Stimulated activated CD4-positive, alpha-beta T cell treated with anti-CD3 and anti-CD28 coated beads, Interleukin-4, amount 100 ng/mL, for 1 hour (primary cell): ENCODE measurements at places on chromosomes 7 and 10.

- no peak for DNase-seq
Measured at GRCh38 chr7:140217750-140218501, 41.1 kb upstream of the KDM7A start.

DNA sequence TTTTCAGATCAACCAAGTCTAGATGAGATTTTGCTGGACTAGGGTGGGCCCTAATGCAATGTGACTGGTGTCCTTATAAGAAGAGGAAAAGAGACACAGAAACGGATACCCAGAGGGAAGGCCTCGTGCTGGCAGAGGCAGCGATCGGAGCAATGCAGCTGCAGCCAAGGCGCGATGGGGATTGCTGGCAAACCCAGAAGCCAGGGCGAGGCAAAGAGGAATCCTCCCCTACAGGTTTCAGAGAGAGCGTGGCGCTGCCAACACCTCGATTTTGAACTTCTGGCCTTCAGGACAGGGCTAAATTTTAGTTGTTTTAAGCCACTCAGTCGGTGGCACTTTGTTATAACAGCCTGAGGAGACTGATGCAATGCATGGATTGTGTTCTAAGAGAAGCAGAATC lies 157.1 kb upstream of the RHEB start:
- no peak for DNase-seq

DNA sequence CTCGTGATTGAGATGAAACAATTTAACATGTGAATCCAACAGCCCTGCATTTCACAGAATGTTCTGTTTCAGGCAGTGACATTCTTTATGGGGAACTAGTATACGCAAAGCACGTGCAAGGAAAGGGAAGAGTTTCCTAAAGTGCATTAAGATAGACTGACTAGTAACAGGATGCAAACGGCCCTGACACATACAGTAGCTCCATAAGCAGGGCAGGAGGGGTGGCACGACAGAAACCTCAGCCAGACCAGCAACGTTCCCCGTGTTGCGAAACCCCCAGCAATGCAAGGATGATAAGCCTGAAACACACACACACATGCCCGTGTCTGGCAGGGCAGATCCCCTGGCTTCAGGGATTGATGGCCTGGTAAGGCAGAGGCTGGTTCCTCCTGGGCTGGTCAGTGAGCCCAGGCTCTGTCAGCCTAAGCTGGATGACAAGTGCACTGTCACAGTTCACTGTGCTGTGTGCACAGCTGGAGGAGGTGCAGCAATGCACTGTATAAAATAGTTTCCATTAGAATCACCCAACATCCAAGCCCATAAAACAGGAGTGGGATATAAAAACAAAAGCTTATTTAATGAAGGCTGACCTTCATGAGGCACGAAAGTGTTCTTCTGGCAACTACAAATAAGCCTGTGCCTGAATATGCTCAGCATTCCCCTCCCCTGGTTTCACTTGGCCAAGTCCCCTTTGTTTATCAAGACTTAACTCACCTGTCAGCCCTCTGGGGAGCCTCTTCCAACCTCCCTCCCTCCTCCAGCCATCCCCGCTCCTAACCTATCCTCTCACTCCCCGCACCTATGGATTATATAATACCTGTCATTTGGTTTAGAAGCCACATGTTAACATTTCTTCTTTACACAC lies 88.8 kb downstream of the GSAP start:
- DNase-seq: no peak

GRCh38 chr7:140209866-140210609 lies 33.3 kb upstream of the KDM7A start:
- DNase-seq: peak; percentile 54

DNA sequence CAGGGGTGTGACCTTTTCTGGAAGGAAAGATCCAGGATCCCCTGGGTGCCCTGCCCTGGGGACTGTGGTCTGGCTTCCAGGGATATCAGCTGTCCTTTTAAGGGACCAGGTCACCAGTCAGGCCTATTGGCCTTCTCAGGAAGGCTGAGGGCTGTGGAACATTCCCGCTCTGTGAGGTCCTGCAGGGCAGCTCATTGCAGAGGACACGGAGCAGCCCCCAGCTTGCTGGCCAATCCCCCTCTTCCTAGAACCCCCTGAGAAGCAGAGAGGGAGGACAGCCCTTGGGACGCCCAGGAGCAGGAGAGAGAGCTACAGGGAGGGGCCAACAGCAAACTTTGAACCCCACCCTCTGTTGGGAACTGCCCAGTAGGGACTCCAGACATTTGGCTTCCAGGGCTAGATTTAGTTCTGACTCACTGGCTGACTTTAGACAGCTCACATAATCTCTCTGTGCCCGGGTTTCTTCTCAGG lies 67.9 kb upstream of the COL13A1 start:
- no peak for DNase-seq

DNA sequence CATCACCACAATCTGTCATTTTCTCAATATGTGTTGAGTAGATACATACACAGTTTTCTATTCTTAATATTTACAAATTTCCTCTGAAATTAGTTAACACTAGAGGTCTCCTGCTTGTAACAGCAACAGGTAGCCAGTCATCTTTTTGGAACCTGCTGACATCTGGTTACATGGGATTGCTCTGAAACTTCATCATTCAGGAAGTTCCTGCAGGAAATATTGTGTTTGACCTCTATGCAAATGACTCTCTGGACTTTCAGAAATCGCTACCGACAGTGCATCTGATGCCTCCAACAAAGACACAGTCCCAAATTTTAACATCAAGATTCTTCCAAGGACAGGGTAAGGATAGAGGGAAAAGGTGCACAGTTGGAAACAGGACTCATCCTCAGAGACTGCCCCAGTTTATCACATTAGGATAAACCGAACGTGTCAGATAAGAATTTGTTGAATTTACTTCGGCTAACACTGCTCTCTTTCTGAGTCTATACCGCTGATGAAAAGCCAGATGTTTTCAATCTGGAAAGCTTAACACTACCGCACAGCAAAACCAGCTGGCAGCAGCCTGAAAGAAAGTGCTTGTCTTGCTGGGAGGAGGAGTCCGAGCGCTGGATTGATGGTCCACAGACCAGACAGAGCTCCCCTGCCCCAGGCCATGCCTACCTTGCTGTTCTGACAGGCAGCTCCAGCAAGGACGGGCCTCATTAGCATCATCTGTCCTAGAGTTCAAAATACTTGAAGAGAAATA lies 633.4 kb downstream of the PARD3 start:
- DNase-seq: no peak

- DNase-seq: no peak
Measured at GRCh38 chr10:46026106-46026505, 4.3 kb downstream of the NCOA4 start.

DNA sequence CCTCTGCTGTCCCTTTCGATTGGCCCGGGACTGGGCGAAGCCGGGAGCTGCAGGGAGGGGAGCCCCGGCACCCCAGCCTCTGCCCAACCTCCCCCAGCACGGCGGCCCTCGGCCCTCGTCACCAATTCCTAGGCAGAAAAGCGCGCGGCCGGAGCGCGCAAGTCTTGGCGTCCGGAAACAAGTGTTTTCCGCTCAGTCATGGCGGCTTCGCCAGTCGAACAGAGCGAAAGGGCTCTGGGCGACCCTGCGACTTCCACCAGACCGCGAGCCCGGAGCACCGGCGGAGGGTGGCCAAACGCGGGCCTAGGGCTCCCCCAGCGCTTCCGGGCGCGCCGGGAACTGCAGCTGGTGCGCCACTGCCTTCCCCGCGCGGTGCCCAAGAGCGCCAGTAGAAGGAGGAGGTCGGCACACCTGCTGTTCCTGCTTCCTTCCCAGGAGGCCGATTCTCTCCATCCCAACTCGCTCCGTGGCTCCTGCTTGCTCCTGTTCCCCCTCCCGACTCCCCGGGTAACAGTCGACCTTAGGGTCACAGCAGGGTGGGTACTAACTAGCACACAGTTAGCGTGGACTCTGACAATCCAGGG lies 729.9 kb downstream of the ZWINT start:
- DNase-seq: no peak

DNA sequence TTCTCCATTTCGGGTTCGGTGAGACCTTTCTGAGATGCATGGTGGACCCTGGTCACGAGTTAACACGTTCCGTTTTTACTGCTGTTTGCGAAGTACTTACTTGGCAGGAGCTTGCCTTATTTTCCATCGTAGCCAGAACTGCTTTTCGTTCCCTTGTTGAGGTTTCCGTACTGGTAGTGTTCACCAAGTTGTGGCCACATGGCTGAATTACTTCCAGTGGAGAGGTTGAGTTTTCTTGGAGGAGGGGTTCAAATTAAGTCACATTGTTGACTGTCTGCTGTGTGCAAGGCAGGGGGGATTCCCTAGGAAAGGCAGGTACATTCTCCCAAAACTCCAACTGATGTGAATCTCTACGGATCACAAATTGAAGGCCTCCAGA lies 4.0 kb downstream of the MXI1 start:
- no peak for DNase-seq

GRCh38 chr7:7569615-7570014 lies 2.9 kb downstream of the MIOS start:
- DNase-seq: no peak

DNA sequence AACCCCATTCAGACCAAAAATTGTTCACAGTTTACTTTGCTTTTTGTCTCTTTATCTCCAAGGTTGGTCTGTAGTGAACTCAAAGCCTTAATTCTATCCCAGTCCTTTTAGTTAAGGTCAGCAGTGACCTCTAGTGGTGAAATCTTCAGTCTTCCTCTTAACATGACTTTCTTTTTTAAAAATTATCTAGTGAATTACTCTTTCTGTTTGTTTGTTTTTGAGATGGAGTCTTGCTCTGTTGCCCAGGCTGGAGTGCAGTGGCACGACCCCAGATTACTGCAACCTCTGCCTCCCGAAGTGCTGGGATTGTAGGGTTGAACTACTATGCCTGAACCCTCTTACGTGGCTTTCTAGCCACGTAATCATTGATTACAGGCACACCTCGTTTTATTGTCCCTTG lies 25.0 kb downstream of the ZNF487 start:
- DNase-seq: no peak

- no peak for DNase-seq
Measured at GRCh38 chr10:123798856-123799255, 92.8 kb downstream of the CPXM2 start.

- no peak for DNase-seq
Measured at GRCh38 chr7:130872756-130873448, 138.9 kb upstream of the KLF14 start.

DNA sequence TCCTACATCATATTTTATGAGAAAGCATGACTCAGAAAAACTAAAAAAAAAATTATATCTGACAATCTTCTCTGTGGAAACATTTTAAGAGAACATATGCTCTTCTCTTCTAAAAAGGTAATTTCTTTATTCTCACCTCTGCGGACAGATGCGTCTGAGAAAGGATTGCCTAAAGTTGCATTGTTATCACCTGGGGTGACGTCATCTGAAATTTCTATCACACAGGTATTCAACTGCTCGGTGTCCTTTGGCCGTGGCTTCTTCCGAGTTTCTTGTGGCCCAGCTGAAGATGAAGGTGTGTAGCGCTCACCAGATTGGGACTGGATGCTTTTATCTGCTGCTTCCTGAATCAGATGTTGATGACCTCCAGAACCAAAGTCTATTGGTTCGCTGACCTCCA lies 14.3 kb upstream of the GATAD1 start:
- DNase-seq: no peak

GRCh38 chr7:25427721-25428120 lies 199.4 kb upstream of the NPVF start:
- no peak for DNase-seq

- DNase-seq: no peak
Measured at GRCh38 chr10:71661060-71661622, 58.4 kb downstream of the C10orf105 start.

GRCh38 chr10:14654821-14655382 lies 119.8 kb downstream of the FAM107B start:
- no peak for DNase-seq

- no peak for DNase-seq
Measured at GRCh38 chr10:108629834-108630233, 1293.5 kb downstream of the XPNPEP1 start.

GRCh38 chr10:36281831-36282331 lies 639.8 kb upstream of the FZD8 start:
- no peak for DNase-seq

DNA sequence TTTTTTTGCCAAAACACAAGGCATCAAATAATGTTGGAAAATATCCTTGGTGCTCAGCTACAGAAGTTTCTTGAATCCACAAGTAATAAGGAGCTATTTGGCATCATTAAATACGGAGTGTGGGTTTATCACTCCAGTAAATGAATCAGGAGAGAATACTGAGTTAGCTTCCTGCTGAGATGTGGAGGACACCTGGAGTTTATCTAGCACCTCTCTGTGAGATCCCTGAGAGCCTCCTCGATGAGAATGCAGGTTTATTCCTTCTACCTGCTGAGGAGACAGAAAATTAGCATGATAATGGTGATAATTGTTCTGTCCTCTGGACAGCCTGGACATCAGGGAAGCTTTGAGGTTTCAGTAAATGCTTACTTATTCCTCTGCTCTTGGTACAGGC lies 40.5 kb downstream of the NRG3 start:
- no peak for DNase-seq

DNA sequence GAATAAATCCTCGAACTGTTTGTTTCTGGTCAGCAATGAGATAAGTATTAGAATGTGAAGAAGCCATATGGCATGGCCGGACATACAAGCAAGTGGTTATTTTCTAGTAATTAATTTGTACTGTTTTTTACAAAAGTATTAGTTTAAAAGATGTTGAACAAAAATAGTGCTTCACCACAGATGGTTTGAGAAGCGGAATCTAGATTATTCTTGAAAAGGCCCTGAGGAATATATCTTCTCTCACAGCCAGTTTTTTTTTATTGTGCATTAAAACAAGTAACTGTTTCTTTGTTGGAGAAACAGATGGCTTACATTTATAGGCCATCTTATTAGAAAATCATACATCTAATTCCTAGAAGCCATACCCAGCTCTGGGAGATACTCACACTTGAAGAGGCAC lies 153.3 kb downstream of the TMEM26 start:
- DNase-seq: no peak

DNA sequence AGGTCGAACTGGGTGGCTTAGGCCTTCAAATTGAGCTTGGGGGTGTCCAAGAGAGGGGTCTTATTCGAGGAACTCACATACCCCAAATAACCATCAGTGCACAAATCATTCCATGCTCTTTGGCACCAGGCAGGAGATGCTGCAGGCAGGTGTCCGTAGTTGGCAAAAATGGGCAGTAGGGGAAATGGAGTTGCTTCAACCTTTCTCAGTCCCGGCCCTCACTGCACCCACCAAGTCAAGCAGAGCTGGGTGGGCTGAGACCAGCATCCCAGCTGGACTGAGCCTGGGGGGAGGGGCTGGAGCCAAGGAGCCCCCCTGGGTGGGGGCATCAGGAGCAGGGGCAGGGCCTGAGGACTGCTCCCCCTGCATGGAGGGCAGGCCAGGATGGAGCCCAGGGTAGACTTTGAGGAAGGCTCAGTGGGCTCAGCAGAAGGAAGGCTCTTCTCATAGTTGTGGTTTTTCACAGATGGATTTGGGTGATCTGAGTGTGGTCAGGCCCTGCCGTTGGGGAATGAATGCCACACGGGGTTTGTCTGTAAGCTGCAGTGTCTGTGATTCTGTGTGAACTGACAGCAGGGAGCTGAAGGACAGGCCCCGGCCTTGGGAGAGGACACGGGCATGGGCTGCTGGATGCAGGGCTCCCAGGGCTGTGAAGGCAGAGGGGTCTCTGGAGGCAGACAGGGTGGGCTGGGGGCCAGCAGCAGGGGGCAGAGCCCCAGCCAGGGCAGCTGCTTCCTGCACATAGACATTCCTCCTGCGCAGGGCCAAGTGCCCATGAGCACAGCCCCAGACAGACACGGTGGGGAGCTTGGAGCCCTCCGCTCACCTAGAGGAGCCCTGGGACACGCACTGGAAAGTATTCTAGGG lies 144.5 kb downstream of the ADCY1 start:
- no peak for DNase-seq

- no peak for DNase-seq
Measured at GRCh38 chr7:1141651-1142050, 18.3 kb downstream of the ZFAND2A start.

- no peak for DNase-seq
Measured at GRCh38 chr10:61986382-61986781, 84.9 kb downstream of the ARID5B start.
